ENCODE measurements at places on chromosomes 7 and 10. TPM values are rescaled to one million over a fixed set of nuclear protein-coding genes. Genes with fewer than 3 reads are reported as not detected.

Gene PLEKHA1
- total RNA-seq: 16.8 TPM

Gene COL28A1
- not detected for total RNA-seq

Gene ANXA8L1
- not detected for total RNA-seq

Gene C10orf53
- not detected for total RNA-seq

Data from CD8-positive, alpha-beta memory T cell (primary cell).